ENCODE measurements at places on chromosomes 16 and 17. TPM values are rescaled to one million over a fixed set of nuclear protein-coding genes. Genes with fewer than 3 reads are reported as not detected.

The TBC1D26 gene
- not detected for total RNA-seq

The CEP131 gene
- total RNA-seq = 6.8 TPM

The ST6GALNAC2 gene
- 6.2 TPM for total RNA-seq

The VWA3A gene
- total RNA-seq = not detected

The PDXDC1 gene
- total RNA-seq = 72.1 TPM

The APOH gene
- not detected for total RNA-seq

The ODAD4 gene
- total RNA-seq = 0.54 TPM

The BCAS3 gene
- total RNA-seq = 14.8 TPM

The MILR1 gene
- total RNA-seq = 3.6 TPM

The ST3GAL2 gene
- total RNA-seq = 24.2 TPM

The TEPSIN gene
- total RNA-seq = 12.6 TPM

The GNGT2 gene
- 1.2 TPM for total RNA-seq

The ATP2A1 gene
- 0.54 TPM for total RNA-seq

The OTOP2 gene
- not detected for total RNA-seq

The GTF3C1 gene
- 66.3 TPM for total RNA-seq

The NPIPA2 gene
- 4.5 TPM for total RNA-seq

The C16orf92 gene
- total RNA-seq = not detected

The BCL7C gene
- total RNA-seq = 27.6 TPM

The RUNDC3A gene
- total RNA-seq = 0.97 TPM

The SHBG gene
- total RNA-seq = 0.62 TPM

The HBQ1 gene
- not detected for total RNA-seq

The MAPT gene
- 44.4 TPM for total RNA-seq

The KRT9 gene
- total RNA-seq = not detected

The ARHGAP44 gene
- 8.3 TPM for total RNA-seq

The ETV4 gene
- 3.5 TPM for total RNA-seq

The ZG16 gene
- total RNA-seq = not detected

The PERCC1 gene
- total RNA-seq = not detected

The CLCN7 gene
- 39.8 TPM for total RNA-seq

The AHSP gene
- total RNA-seq = 1.7 TPM

The SCNN1G gene
- not detected for total RNA-seq

The PIRT gene
- not detected for total RNA-seq

The CLEC18A gene
- 0.13 TPM for total RNA-seq

The CRHR1 gene
- not detected for total RNA-seq

The TMEM107 gene
- 8.7 TPM for total RNA-seq

The HSD17B2 gene
- total RNA-seq = not detected

All from cardiac septum (tissue), 1 donor.